ENCODE measurements at places on chromosomes 2 and 18. TPM values are rescaled to one million over a fixed set of nuclear protein-coding genes. Genes with fewer than 3 reads are reported as not detected.

Gene KATNAL2
- 2.0 TPM for total RNA-seq

Gene LBX2
- 10.1 TPM for total RNA-seq

Gene ABHD1
- not detected for total RNA-seq

Gene CDCA7
- 57.9 TPM for total RNA-seq

GRCh38 chr18:56258178-56258577 lies 380.2 kb downstream of the TXNL1 start:
- no peak for DNase-seq

DNA sequence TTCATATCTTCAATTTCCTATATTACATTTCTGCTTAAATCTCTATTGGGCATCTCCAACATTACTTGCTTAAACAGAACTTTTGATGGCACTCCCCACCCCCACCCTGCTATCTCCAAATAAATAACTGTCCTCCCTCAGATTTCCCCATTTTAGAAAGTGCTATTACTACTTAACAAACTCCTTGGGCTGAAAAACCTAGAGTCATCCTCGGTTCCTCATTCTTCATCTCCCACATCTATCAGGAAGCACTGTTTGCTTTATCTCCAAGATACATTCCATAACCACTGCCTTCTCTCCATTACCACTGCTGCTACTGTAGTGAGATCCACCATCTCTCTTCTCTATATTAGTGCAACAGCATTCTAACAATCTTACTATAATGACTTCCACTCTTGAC lies 150.4 kb upstream of the CYRIA start:
- no peak for DNase-seq

DNA sequence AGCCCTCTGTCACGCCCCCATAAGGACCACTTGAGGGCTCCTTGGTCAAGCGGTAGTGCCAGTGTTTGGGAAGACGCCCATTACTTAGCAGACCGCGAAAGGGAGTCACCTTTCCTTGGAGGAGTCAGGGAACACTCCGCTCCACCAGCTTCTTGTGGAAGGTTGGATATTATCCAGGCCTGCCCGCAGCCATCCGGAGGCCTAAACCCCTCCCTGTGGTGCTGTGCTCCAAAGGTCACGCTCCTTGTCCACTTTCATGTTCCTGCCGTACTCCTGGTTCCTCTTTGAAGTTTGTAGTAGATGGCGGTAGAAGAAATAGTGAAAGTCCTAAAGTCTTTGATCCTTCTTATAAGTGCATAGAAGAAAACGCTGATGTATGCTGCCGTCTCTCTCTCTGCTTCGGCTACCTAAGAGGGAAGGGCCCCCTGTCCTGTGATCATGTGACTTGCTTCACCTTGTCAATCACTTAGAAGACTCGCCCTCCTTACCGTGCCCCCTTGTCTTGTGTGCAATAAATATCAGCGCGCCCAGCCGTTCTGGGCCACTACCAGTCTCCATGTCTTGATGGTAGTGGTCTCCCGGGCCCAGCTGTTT lies 1.7 kb upstream of the CATIP start:
- DNase-seq: no peak

Gene GKN2
- total RNA-seq: not detected

Gene POTEE
- total RNA-seq: 1.9 TPM

GRCh38 chr2:166625670-166626069 lies 131.6 kb upstream of the SCN7A start:
- DNase-seq: no peak

DNA sequence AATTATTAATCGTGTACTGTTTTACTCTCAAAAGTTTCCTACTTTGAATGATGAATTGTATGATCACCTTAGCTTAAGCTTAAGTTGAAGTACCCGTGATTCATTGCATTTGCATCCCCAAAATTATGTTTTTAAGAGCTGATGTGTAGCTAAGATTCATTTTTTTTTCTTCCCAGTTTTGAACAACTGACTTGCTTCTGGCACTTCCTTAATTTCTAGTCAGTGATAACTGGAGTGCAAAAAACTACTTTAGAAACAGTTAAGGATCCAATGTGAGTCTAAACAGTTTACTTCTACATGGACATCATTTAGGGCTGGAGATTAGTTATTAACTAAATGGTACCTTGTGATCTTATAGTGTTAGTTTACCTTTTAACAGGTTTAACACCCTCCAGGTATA lies 124.0 kb upstream of the CAVIN2 start:
- DNase-seq: no peak

GRCh38 chr2:8409461-8410260 lies 272.2 kb upstream of the ID2 start:
- DNase-seq: no peak

DNA sequence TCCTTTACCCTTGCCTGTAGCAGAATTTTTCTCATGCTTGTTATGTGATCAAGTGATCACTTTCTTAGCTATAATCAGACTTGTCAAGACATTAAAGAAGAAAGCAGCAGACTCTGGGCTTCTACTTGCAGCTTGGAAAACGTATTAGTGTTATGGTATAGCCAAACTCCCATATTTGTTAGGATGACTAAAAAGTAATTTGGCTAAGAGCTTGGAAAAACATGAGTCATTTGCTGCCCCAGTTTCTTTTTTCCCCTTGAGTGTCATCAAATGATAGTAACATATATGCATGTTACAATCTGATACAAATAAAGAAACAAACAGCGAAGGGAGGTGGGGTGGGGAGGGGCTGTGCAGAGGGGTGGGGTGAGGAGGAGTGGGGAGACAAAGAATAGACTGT lies 155.5 kb downstream of the IKZF2 start:
- DNase-seq: no peak

Gene TNS1
- total RNA-seq: 6.2 TPM

DNA sequence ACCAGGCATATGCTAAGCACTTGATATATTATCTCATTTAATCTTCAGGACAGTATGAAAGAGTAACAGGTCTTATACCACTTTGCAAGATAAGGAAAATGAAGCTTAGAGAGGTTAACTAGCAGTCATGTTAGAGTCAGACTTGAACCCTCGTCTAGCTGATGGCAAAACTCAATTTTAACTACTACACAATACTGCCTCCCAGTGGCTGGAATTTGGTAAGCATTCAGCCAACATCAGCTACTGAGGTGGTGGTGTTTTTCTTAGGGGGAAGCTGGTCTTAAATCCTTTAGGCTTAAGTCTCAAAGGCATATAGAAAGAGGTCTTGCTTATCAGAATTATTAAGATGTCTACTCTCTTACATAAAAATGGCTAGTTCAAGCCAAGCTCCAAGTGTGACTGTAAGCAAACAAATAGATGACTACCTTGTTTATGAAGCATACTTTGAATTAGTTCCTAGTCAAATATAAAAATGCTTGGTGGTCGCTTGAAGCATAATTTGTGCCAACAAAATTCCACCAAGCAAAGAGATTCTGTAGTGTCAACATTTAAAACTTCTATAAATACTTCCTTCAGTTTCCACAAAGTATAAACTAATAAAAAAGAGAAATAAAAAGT lies 325.4 kb upstream of the FIGN start:
- DNase-seq: peak; percentile 22

Measured in HCT116 (cell line).